ENCODE measurements at places on chromosomes 11 and 22.

GRCh38 chr11:13944911-13945425 is 17.6 kb upstream of the SPON1 start:
- no peak for DNase-seq

DNA sequence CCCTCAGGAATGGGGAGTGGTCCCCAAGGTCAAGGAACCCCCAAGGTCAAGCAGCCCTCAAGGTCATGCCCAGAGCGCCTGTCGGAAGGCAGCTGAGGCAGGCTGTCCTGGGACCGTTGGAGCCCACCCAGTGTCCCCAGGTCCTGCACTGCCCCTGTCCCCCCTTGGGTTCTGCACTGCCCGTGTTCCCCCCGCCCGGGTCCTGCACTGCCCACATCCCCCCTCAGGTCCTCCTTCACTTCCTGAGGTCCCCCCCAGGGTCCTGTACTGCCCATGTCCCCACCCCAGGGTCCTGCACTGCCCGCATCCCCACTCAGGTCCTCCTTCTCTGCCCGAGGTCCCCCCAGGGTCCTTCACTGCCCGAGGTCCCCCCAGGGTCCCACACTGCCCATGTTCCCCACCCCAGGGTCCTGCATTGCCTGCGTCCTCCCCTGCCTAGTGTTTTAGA is 1073.0 kb downstream of the BRD1 start:
- no peak for DNase-seq

GRCh38 chr22:22681221-22681739 is 36.9 kb downstream of the GGTLC2 start:
- DNase-seq, result no peak

DNA sequence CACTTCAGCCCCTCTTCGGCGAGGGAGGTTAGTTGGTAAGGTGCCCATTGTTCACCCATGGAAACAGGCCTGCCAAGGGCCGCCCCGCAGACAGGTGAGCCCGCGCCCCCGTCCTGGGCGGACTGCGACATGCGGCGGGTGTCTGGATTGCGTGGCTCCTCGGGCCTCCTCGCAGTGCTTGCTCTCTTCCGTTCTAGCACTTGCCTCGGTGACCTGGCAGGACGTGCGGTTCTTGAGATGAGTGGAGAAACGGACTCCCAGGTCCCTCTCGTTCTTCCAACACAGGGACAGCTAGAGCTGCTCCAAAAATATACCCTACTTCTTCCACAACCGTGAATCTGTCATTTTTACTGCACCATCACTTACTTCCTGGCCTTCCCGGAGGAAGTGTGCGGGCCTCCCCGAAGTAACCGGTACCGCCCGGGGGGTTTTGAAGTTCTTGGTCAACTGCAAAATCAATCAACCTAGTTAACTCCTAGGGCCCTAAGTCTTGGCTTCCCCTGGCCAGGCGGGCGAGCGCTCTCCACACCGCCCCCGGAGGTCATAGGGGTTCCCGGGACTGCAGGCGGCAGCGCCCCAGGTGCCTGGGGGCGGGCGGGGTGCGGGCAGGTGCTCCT is 745 bp upstream of the ZBTB44 start:
- DNase-seq, result no peak

DNA sequence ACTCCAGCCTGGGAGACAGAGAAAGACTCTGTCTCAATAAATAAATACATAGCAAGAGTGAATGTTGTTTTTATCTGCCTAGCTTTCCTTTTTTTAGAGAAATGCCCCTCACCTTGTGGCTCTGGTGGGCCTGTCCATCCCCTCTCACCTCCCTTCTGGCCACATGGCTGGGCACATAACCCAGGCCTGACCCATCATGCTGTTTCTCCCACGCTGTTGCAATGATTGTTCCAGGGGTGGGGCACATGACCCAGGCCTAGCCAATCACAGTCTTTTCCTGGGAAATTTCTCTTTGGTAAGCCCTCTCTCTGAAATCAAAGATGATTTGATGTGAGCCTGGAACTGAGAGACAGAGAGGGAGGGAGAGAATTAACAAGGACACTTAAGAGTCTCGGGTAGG is 5.5 kb upstream of the CYTH4 start:
- no peak for DNase-seq

Measured in tibial artery (tissue), 4 donors.